ENCODE measurements at places on chromosomes 13 and 19.
A peak's percentile ranks its signal among the peaks of the same experiment; 100 is the strongest.

DNA sequence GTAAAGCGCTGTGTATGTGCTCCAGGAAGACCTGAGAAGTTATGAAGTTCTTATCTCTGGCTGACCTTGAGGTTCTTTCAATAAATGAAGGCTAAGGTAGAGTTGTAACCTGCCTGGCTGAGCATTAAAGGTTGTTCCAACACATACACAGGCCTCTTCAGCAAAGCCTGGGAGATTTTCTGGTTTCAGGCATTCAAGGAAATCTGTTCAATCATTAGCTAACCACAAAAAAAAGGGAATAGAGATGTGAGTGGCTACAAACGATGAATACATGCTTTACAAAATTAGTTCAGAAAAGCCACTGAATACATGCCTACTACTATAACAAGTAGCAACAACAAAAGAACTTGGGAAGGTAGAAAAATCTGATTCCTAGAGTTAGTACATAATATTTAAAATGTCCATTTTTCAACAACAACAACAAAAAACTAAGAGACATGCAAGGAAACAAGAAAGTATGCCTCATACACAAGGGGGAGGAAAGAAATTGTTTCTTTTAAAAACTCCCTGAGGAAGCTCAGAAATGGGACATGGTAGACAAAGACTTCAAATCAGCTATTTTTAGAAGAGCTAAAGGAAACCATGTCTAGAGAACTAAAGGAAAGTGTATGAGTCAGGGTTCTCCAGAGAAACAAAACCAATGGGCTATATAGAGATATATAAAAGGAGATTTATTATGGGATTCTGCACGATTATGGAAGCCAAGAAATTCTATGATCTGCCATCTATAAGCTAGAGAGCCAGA is 191.5 kb upstream of the IPO5 start:
- no peak for DNase-seq

- DNase-seq = peak; percentile 92
These were observed at the start of gene ARHGAP35 for GRCh38 chr19:46860846-46861690. TSS of gene ARHGAP35 (plus strand) at chr19:46860997. CDS start at chr19:46918676, 57,679 bp downstream.

GRCh38 chr13:75785130-75785529 is 149.0 kb downstream of the LMO7 start:
- DNase-seq = peak; percentile 38

- DNase-seq = no peak
These were observed 72.9 kb downstream of the FGF14 start for GRCh38 chr13:102328909-102329308.

- DNase-seq = peak; percentile 87
These were observed 1.4 kb upstream of the RAVER1 start for GRCh38 chr19:10334588-10335351.

- DNase-seq = peak; percentile 80
These were observed 27.0 kb downstream of the TNFSF11 start for GRCh38 chr13:42600943-42601342.

DNA sequence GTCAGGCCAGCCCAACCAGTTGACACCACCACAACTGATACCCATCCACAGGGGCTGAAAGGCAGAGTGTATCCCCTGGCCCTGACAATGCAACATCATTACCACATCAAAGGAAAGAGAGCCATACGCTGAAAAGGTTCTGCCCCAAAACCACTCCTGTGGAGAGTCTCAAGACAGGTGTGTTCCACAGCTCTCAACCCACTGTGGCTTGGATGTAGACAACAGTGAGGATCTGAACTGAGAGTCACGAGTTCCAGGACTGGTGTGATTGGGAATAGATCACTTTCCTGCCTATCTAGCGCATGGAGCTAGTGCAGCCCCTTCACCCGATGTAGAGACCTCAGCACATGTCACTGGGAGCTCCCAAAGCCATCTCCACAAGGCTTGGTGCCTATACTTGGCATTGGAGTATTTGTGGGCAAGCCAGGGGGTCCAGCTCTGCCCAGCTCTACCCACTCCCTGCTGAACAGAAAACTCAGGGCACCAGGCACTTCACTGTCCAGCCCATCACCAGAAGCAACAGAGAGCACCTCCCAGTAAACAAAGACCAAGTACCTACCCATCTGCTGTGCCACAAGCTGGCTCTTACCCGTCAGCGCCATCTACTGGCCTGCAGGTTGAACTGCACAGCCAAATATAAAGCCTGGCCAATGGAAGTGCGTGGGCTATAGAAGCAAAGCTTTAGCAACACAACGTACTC is 579.5 kb downstream of the UQCRFS1 start:
- peak; percentile 32 for DNase-seq

- peak; percentile 64 for DNase-seq
These were observed 22.9 kb downstream of the PLEKHF1 start for GRCh38 chr19:29687897-29688728.

- DNase-seq = peak; percentile 62
These were observed 174.7 kb downstream of the GPC5 start for GRCh38 chr13:91572944-91573598.

GRCh38 chr13:102441085-102441484 is 39.2 kb upstream of the FGF14 start:
- no peak for DNase-seq

GRCh38 chr13:23427881-23428528 is 5.5 kb downstream of the SACS start:
- peak; percentile 70 for DNase-seq
